ENCODE measurements at places on chromosomes 7 and 10.

GRCh38 chr7:157707983-157708918, 371.4 kb downstream of the DNAJB6 start:
- DNase-seq, result no peak

- DNase-seq, result no peak
These were observed 43.7 kb downstream of the COL17A1 start for GRCh38 chr10:104041891-104042535.

GRCh38 chr7:8200316-8200715, 61.7 kb downstream of the ICA1 start:
- no peak for DNase-seq

- no peak for DNase-seq
These were observed 20.1 kb downstream of the LRRC20 start for GRCh38 chr10:70362328-70362727.

- DNase-seq, result no peak
These were observed 11.1 kb upstream of the GLCCI1 start for GRCh38 chr7:7957513-7957912.

DNA sequence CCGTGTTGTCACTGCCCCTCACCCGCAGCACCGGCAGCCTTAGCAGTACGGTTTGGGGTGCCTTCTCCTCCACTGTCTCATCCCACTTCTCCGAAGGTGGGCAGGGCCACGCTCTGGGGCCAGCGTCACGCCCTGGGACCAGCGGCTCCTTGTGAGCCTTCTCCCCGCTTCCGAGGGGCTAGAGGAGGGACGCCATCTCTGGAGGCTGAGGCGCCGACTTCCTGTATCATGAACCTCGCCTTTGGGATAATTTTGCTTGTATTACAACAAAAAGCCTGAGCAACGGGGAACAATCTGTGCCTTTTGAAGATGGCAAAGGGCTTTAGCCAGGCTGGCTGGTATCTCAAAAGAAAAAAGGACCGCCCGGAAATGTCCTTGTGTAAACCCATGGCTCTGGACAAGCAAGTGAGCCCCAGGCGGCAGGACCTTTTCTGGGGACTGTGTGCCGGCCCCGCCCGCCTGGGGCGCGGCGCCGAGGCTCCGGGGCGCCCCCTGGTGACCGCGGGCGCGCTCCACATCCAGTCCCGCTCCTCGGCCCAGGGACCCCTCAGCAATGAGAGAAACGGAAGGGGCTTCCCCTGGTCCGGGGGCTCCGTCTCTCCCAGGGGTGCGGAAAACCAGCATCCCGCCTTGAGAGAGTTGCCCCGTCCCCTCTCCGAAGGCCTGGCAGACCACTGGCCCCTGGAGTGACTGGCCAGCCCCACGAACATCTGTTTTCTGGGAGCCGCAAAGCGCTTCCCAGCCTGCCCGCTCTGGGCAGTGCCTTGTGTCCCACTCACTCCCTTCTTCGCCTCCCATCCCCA, 3.8 kb downstream of the DEPP1 start:
- peak; percentile 53 for DNase-seq

GRCh38 chr10:52623761-52624160, 148.8 kb downstream of the MBL2 start:
- DNase-seq, result no peak

DNA sequence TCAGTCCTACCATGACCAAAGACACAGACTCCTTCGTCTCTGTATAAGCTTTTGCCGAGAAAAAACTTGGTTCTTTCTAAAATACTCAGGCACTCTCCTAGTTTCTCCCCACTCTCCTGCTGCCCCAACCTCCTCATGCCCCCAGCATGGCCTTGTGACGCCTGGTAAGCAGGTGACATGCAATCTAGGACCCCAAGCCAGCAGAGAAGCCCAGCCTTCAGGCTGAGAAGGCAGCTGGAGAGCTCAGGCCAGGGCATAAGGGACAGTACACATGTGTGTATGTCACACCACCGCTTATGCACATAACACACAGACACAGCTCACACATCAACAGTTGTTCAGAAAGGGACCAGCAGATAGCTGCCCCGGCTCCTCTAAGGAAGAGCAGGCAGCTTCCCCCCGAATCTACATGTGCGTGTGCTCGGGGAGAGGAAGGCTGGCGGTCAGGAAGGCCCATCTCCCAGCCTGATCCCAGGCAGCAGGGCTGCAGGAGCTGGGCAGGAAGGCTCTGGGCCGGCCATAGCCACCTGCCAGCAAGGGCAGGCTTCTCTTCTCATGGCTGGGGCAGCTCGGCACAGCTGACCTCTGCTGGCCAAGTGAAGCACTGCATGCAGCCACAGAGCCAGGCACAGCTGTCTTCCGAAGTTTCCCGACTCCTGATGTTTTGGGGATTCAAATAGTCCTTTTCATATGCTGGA, 8.5 kb downstream of the DDX56 start:
- DNase-seq, result peak; percentile 46

Data from activated CD4-positive, alpha-beta T cell treated with anti-CD3 and anti-CD28 coated beads for 24 hours (primary cell).